Type B pancreatic cell (in vitro differentiated cells): ENCODE measurements at places on chromosomes 7 and 10.

DNA sequence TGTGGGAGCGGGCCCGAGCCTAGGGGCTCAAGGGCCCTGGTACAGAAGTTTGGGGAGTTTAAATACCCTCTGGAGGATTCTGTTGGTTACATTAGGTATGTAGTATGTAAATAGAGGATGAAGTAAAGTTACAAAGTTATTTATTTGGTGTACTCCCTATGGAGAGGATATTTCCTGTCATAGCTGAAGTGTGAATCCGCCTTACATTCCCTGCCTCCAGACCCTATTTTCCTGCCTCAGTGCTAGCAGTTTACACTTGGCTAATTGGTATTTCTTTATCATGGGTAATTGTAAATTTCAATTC is 60.6 kb upstream of the KLF14 start:
- no peak for DNase-seq

- no peak for DNase-seq
Observed at GRCh38 chr10:132204781-132205473, 18.2 kb downstream of the DPYSL4 start.

- no peak for DNase-seq
Observed at GRCh38 chr7:149743476-149744255, 29.7 kb downstream of the ZNF467 start.

DNA sequence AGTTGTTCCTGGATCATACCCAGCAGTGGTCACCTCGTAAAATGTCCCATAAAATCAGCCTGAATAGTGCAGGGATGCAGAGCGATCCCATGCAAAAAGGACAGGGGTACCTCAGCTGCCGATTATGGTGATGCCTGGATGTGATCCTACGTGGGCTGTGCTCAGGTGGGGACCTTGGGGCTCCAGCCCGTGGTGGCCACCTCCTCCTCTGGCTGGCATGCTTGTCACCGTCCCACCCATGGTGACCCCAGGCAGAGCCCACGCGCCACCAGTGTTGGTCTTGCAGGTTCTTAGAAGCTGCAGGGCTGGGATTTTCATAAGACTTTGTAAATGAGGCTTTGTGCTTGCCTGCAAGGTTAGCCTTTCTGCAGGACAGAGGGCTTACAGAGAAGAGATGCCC is 97.2 kb downstream of the GLRX3 start:
- peak; percentile 37 for DNase-seq

- no peak for DNase-seq
Observed at GRCh38 chr10:117555863-117556262, 13.3 kb downstream of the EMX2 start.

- DNase-seq, result no peak
Observed at GRCh38 chr7:49860293-49860692, 86.9 kb downstream of the VWC2 start.

- no peak for DNase-seq
Observed at GRCh38 chr7:50832744-50833143, 50.0 kb upstream of the GRB10 start.
